Stimulated activated CD8-positive, alpha-beta memory T cell treated with anti-CD3 and anti-CD28 coated beads, Interleukin-2, amount 100 ng/mL, for 1 hour (primary cell): ENCODE measurements at places on chromosomes 3 and 15.

GRCh38 chr3:76872999-76873398 is 166.9 kb upstream of the ROBO2 start:
- no peak for DNase-seq

- no peak for DNase-seq
These were observed 6.2 kb downstream of the RAB8B start for GRCh38 chr15:63195569-63196015.

GRCh38 chr3:128806588-128806987 is 72.8 kb upstream of the ACAD9 start:
- DNase-seq, result no peak

- DNase-seq, result no peak
These were observed 138.5 kb downstream of the NTRK3 start for GRCh38 chr15:88118035-88118434.

GRCh38 chr3:32120471-32120870 is 14.1 kb downstream of the GPD1L start:
- no peak for DNase-seq

DNA sequence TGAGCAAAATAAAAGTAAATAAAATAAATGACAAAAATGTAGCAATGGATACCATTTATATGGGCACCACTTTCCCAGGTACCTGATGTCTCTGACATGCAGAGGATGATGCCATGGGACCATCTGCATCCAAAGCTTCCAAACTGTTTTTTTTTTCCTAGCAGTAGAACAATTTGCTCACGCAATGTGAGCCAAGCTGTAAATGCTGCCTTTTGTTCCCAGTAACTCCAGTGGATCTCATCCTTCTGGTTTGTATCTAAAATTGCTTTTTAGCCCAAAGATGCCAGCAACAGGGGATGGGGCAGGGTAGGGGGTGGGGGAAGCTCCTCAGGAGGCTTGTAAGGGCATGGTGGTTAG is 32.7 kb downstream of the SLC12A8 start:
- DNase-seq, result no peak

- DNase-seq, result no peak
These were observed 87.2 kb downstream of the PRICKLE2 start for GRCh38 chr3:64138046-64138445.

DNA sequence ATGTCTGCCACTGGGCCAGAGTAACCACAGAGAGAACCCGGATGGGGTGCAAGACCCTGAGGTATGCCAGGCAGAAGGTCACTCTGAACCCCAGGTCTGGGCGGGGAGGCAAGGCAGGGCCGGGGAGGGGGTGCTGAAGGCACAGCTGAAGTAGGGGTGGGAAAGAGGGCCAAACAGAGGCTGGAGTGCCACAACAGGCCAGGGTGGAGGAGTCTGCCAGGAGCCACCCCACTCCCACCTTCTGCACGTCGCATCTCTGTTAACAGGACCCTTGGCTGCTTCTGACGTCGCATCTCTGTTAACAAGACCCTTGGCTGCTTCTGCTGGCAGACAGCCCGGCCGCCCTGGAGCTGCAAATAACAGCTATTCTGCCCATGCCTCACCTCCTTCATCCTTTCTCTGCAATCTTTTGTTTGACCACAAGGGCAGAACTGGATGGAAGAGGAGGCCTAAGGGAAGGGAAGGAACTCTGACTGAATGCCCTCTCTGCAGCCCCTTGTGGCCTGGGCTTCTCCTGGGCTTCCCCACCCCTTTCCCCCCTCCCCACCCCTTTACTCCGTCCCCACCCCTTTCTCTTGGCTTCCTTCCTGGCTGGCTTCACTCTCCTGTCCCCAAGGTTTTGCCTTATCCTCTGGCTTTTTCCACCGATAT is 20.6 kb upstream of the FBLN2 start:
- DNase-seq, result no peak

DNA sequence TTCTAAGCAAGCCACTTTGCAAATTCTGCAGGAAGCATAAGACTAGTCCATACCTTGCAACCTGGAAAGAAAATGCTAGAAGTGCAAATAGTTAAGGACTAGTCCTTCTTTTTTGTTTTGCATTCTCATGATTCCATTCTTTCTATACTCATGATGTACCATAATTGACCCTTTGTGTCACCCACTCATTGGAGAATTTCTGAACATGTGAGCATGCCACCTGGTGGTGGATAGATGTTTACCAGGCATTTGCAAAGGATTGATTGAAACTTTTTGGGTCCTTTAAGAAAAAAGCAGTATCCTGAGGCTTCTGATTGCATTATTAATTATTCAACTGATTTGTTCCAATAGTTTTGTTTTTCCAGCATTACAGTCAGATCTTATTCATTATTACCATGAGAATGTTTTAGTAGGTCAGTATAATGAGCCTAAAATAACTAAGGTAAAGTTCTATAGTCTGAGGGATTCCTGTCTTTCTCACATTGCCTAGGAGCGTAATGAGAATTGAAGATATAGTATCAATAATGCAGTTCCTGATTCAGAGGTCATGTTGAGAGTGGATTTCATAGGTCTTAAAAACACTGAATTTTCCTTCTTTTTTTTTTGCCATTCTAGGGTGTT is 20.2 kb upstream of the DIPK2A start:
- DNase-seq, result no peak

DNA sequence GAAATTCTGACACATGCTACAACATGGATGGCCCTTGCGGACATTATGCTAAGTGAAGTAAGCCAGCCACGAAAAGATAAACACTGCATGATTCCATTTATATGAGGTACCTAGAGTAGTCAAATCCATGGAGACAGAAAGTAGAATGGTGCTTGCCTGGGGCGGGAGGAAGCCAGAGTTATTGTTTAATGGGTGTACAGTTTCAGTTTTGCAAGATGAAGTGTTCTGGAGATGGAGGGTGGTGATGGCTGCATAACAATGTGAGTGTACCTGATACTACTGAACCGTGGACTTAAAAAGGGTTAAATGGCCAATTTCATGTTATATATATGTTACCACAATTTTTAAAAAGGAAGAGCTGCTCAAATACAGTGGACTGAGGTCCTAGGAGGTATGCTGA is 66.9 kb downstream of the SEMA5B start:
- DNase-seq, result no peak

- DNase-seq, result no peak
These were observed 33.9 kb upstream of the MEX3B start for GRCh38 chr15:82079736-82080135.

GRCh38 chr15:85005746-85006145 is 24.1 kb downstream of the PDE8A start:
- DNase-seq, result no peak

DNA sequence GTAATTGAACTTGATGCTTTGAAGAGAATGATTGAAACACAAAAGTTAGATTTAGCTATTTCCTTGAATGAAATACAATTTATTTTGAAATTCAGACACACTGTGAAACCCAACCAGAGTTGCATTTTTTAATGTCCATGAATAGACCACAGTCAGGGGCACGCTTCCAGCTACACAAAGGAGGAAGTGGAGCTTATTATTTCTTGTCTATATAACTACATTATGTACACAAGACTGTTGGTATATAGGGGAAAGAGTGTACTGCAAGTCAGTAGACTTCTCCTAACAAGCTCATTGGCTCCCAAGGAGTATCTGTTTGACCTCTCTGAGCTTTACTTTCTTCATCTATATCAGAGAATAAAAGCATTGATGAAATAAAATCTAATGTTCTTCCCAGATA is 326.2 kb downstream of the RYR3 start:
- no peak for DNase-seq

DNA sequence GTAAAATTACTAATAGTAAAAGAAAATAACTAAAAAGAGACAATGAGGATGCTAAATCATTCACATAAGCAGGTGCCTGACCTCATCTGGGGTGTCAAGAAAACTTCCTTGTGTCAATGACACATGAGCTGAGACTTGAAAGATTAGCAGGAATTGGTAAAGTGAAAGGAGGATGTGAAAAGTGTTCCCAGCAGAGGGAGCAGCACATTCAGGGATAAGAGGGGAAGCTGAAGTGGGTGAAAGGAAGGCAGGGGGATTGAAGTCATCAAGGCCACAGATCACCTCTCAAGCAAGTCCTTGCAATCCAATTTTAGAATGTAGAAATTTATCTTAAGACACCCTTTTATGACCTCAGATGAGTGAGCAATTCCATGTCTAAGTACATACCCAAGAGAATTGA is 60.2 kb upstream of the ACP3 start:
- DNase-seq, result no peak

DNA sequence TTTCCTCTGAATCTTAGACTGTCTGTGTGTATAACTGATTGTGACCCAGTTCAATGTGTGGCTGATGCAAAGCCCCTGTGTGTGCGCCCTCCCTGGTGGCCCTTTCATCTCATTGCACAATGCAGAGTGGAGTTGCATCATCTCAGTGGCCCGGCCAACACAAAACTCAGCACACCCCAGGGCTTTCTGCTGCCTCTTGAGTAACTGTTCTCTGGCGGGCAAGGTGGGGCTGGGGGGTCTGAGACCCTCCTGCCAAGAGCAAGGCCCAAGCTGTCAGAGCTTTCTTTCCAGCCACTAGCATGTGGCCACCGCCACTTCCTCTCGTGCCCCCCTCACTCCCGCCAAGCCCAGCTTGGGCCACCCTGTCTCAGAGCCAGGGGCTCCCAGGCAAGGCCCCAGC is 80.7 kb upstream of the ALDH1L1 start:
- DNase-seq, result no peak

DNA sequence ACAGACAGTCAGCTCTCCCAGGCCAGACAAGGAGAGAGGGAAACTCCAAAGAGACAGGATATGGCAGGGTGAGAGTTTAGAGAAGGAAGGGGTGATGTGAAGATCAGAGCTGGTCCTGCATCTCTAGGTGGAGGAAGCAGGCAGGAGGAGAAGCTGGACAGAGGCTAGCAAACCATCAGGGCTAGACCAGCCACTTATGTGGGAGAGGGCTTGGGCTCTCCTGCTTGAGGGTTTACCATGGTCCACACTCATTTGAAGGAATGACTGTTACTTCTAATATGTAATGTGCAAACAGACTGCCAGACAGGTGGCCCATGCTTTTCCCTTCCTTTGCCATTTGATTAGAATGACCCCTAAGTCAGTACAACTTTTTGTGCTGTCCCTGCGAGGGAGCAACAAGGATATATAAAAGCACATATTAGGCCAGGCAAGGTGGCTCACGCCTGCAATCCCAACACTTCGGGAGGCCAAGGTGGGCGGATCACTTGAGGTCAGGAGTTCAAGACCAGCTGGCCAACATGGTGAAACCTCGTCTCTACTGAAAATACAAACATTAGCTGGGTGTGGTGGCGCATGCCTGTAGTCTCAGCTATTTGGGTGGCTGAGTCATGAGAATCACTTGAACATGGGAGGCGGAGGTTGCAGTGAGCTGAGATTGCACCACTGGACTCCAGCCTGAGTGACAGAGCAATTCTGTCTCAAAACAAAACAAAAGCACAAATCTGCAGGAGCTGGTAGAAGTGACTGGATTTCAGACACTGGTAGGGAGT is 41.0 kb upstream of the MANF start:
- DNase-seq, result no peak
